MG63 (cell line): ENCODE measurements at places on chromosomes 12 and 14. TPM values are rescaled to one million over a fixed set of nuclear protein-coding genes. Genes with fewer than 3 reads are reported as not detected.
A peak's percentile ranks its signal among the peaks of the same experiment; 100 is the strongest.

GRCh38 chr12:6559500-6559899 lies 3.7 kb upstream of the IFFO1 start:
- no peak for DNase-seq

GRCh38 chr14:35384455-35385041 lies 20.0 kb downstream of the NFKBIA start:
- DNase-seq, result peak; percentile 89

- DNase-seq, result no peak
These were observed 46.3 kb upstream of the CERS5 start for GRCh38 chr12:50213439-50213838.

DNA sequence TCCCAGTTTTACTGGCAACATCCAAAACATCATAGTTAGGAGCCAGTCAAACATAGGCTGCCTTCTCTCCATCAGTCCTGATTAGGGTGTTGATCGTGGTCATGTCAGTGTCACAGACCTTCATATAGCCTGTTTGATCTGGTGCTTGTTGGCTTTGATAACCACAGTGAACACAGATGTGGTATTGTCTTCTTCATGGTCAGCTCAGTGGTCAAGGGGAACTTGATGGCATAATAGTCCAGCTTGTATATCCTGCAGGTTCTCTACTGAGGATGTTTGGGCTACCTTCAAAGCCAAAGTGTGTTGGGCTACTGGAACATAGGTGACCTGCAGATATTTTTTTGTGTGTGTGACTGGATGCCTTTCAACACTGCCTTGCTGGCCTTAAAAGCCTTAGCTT lies 21.7 kb downstream of the PRORP start:
- DNase-seq, result no peak

GRCh38 chr12:23684121-23684520 lies 265.3 kb downstream of the SOX5 start:
- no peak for DNase-seq

DNA sequence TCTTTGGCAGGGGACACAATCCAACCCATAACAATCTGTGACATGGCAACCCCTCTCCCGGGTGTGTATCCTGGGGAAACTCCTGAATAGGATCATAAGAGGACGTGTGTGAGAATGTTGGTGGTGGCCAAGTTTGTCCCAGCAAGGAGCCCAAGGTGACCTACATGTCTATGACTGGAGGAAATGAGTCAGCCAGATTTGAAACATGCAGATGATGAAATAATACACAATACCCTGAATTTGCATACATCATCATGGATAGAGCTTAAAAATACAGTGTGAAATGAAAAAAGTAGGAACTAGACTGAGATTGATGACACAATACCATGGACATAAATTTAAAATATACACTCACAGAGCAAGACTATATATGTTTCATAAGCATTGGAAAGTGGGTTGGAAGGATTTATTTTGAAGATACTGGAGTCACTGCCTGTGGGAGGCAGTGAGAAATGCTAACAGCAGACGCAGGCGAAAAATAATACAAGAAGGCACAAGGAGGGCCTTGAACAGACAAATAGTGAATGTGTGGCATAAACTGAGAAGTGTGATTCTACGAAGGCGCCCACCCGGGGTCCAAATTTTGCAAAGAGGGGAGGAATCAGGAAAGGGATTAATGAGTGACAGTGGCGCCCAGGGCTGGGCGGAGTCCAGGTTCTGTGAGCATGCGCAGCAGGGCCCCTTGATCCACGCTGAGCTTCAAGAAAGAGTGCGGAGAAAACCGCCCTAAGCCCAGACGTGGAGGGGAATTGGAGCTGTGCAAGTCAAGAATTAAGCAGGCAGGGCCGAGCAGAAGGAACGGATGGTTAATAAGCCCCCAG lies 7.0 kb upstream of the MAP1LC3B2 start:
- DNase-seq, result no peak

DNA sequence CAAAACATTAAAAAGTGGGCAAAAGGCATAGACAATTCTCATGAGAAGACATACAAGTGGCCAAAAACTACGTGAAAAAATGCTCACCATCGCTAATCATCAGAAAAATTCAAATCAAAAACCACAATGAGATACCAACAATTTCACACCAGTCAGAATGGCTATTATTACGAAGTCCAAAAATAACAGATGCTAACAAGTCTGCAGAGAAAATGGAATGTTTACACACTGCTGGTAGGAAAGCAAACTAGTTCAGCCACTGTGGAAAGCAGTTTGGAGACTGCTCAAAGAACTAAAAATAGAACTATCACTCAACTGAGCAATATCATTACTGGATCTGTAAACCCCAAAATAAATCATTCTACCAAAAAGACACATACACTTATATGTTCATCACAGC lies 76.2 kb downstream of the PRKD1 start:
- DNase-seq, result no peak

GRCh38 chr12:88594780-88595179 lies 14.5 kb upstream of the KITLG start:
- DNase-seq, result no peak

DNA sequence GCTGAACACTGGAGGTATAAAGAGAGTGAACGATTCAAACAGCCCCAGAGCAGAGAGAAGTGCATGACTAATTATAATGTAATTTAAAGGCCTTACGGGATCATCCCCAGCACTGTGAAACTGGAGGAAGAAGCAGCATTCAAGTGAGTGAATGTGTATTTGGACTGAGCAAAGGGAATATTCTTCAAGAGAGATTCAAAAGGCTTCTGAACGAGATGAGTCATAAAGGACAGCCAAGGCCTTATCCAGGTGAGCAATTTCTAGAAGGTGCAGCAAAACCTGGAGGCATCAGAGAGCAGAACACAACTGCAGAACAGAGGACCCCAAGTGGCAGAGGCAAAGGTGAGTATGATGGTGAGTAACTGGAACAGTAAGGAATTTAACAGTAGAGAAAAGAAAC lies 127.2 kb downstream of the BCAT1 start:
- no peak for DNase-seq

- DNase-seq, result no peak
These were observed 94.7 kb upstream of the PLXNC1 start for GRCh38 chr12:94053676-94054075.

- no peak for DNase-seq
These were observed 119.2 kb downstream of the PDE3A start for GRCh38 chr12:20487519-20487918.

DNA sequence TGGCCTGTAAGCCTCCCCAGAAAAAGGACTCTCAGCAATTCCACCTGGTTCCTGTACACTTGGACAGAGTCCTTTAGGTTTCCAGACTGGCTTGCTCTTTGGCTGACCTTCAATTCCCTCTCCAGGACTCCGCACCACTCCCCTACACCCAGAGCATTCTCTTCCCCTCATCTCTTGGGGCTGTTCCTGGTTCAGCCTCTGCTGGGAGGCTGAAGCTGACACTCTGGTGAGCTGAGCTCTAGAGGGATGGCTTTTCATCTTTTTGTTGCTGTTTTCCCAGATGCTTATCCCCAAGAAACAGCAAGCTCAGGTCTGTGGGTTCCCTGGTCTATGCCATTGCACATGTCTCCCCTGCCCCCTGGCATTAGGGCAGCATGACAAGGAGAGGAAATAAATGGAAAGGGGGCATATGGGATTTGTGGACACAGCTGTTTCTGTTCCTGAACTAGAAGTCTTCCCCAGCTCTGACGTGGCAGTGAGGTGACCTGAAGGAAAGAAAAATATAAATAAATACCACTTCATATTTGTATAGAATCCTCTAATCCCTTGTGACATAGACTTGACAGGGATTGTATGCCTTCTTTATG lies 1.3 kb downstream of the RNASE7 start:
- DNase-seq, result no peak

GRCh38 chr12:104740668-104741067 lies 217.4 kb downstream of the SLC41A2 start:
- no peak for DNase-seq

DNA sequence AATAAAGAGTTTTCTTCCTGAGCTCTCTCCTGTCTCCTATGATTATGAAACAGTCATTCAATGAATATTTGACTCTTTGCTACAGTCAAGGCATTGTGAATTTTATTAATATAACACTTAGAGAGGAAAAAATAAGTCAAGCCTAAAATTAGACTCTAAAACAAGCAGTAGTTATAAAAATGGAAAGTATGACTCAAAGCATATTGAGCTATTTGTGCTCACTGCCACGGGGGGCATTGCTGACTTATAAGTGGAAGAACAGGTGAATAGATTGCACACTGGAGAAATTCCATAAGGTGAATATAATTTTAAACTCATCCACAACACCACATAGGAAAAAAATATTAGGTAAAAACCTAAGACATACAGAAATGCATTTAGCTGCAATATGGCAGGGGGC lies 87.7 kb upstream of the CCDC196 start:
- DNase-seq, result no peak

DNA sequence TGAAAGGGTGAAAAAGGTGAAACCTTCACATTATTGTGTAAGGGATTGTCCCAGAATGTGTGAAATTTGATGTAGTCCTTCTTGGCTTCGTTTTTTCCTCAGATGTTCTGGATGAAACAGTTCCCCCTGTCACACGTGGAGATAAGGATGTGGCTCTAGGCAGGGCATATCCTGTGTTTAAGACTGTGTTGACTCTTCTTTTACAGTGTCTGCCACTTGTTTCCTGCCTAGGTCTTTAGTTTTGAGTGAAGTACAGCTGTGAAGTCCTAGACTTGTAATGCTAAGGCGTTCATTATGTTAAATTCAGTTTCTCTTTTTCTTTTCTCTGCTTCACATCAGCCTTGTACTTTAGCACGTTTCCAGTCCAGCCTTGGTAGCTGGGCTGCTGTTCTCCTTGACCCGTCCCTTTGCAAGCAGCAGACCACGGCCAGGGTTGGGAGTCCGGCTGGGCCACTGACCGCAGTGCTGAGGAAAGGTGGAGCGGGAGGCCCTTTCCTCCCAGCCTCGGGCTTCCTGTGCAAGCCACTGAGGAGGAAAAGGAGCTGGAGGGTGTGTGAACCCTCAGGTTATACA lies 59.1 kb downstream of the RASSF3 start:
- DNase-seq, result no peak

- DNase-seq, result no peak
These were observed 86.8 kb downstream of the NUAK1 start for GRCh38 chr12:106051853-106052531.

GRCh38 chr12:110002676-110003515 lies 3.7 kb downstream of the ANKRD13A start:
- no peak for DNase-seq

DNA sequence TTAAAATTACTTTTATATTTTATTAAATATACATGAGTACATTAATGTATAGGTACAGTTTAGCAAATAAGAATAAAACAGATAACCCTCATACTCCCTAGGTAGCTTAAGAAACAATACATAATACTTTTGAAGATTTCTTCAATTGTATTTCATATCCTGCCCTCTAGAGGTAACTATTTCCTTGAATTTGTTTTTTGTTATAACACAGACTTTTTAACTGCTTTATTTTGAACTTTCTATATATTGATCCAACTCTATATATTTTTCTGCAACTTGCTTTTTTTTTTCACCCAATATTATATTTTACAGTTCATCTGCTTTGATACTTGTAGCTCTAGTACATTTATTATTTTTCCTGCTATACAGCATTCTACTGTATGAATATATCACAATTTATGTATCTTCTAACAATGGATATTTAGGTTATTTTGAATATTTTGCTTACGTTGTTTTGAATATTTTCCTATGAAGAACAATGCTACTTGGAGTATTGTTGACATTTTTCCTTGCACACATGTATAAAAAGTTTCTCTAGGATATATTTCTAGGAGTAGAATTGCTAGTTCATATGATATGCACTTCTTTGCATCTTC lies 72.8 kb upstream of the ABCD2 start:
- no peak for DNase-seq

Gene AKAP5
- total RNA-seq, result 0.10 TPM in 1 of 2 replicates, not detected in the other

Gene EFS
- 7.5 and 9.0 TPM in 2 replicates for total RNA-seq

Gene TAS2R43
- not detected in 2 replicates for total RNA-seq

Gene PDZRN4
- not detected in 2 replicates for total RNA-seq

Gene GPD1
- total RNA-seq, result not detected in 2 replicates

Gene TRHDE
- 0.22 and 5.0 TPM in 2 replicates for total RNA-seq

Gene TRPV4
- total RNA-seq, result 0.20 and 1.1 TPM in 2 replicates

Gene TPH2
- not detected in 2 replicates for total RNA-seq

Gene PPP1R3E
- total RNA-seq, result 0.30 TPM in 1 of 2 replicates, not detected in the other

Gene B4GALNT3
- total RNA-seq, result 0.30 and 0.54 TPM in 2 replicates
